ENCODE measurements at places on chromosomes 5 and 9. TPM values are rescaled to one million over a fixed set of nuclear protein-coding genes. Genes with fewer than 3 reads are reported as not detected.
A peak's percentile ranks its signal among the peaks of the same experiment; 100 is the strongest.

The LCN9 gene
- not detected for polyA plus RNA-seq

The GHR gene
- 4.3 TPM for polyA plus RNA-seq

The CTSV gene
- 0.20 TPM for polyA plus RNA-seq

The SPINK13 gene
- polyA plus RNA-seq = 6.1 TPM

The GCNT4 gene
- 0.32 TPM for polyA plus RNA-seq

The PCDHGB1 gene
- polyA plus RNA-seq = 2.2 TPM

The CEP72 gene
- polyA plus RNA-seq = 5.9 TPM

The KLF9 gene
- 16.8 TPM for polyA plus RNA-seq

The ODF2 gene
- 21.6 TPM for polyA plus RNA-seq

The CEP120 gene
- 4.2 TPM for polyA plus RNA-seq

GRCh38 chr9:14790628-14791027 lies 68.1 kb upstream of the CER1 start:
- H3K27me3 ChIP-seq = no peaks in the 10 kb centered on the region
- H3K36me3 ChIP-seq = no peaks in the 10 kb centered on the region

DNA sequence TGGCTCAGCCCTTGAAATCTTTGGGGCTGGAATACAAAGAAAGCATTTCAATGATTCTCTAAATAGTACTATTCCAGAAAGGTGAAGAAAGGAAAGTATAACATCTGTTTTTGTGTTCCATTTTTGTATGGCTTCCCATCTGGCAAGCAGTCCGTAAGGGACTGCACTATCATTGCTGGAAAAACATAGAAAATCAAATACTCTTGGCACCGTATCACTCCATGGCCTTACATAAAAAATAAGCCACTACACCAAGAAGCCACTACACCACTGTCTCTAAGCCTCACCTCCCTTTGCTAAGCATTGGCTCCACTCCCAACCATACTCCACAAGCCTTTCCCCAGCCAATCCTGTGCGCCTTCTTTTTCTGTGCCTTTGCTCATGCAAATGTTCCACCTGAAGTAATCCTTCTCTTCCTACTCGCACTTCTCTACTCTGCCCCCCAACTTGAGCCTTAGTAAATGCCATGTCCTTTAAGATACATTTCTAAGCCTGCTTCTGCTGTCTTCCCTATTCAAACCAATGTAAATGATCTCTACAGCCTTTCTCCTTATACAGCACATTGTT lies 454.6 kb upstream of the TUSC1 start:
- H3K4me1 ChIP-seq = no peaks in the 10 kb centered on the region
- H3K4me3 ChIP-seq = no peak overlapping the region
- DNase-seq = no peak
- no peaks in the 10 kb centered on the region for H3K36me3 ChIP-seq
- H3K27ac ChIP-seq = no peak overlapping the region
- no peaks in the 10 kb centered on the region for H3K27me3 ChIP-seq

DNA sequence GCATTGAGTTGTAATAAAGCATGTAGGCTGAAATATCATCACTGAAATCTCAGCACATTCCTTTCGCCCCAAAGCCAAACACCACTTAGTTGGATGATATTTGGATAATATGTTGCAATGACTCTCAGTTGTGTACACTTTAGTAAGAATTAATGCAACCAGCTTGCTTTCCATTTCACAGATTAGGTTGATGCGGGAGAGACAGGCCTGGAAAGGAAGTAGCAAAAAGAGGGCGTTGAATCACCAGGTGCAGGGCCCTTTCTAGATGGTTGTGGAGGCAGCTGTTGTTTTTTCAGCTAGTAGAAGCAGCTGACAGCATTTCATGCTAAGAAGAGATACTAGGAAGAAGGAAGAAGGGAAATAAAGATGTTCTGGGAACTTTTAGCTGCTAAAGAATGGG lies 30.9 kb downstream of the DMRT3 start:
- H3K4me1 ChIP-seq = no peaks in the 10 kb centered on the region
- H3K4me3 ChIP-seq = no peak overlapping the region
- H3K36me3 ChIP-seq = no peaks in the 10 kb centered on the region
- H3K27ac ChIP-seq = no peak overlapping the region
- no peak for DNase-seq
- peaks cover 22% of the 10 kb centered on the region for H3K27me3 ChIP-seq

GRCh38 chr5:129653057-129653375 lies 94.9 kb upstream of the MINAR2 start:
- no peaks in the 10 kb centered on the region for H3K27me3 ChIP-seq
- no peak overlapping the region for H3K27ac ChIP-seq
- H3K36me3 ChIP-seq = no peaks in the 10 kb centered on the region
- no peak overlapping the region for H3K4me3 ChIP-seq

- no peak overlapping the region for H3K4me3 ChIP-seq
- DNase-seq = no peak
- H3K27me3 ChIP-seq = no peaks in the 10 kb centered on the region
- H3K36me3 ChIP-seq = no peaks in the 10 kb centered on the region
These were observed 22.8 kb upstream of the ERBIN start for GRCh38 chr5:65903581-65903980.

- H3K27me3 ChIP-seq = no peaks in the 10 kb centered on the region
- peaks cover 18% of the 10 kb centered on the region for H3K4me1 ChIP-seq
- DNase-seq = no peak
- peak overlapping the region; percentile 68 for H3K27ac ChIP-seq
- H3K36me3 ChIP-seq = no peaks in the 10 kb centered on the region
These were observed 40.0 kb downstream of the LARP1 start for GRCh38 chr5:154795235-154795596.

DNA sequence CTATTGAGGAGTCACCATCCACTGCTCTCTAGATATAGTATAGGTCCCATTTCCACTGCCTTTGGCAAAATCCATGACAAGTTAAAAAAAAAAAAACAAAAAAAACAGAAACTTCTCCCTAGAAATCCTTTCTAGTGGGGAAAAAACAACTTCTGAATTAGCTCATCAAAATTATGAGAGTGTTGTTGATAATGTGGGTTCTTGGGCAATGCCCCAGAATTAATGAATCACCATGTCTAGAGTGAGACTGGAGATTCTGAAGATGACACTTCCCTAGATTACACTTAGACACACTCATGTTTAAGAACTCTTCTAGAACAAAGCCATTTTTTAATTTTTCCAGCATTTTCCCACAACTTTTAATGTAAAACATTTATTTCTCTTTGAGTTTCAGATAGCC lies 728.0 kb upstream of the C9orf72 start:
- H3K27me3 ChIP-seq = no peaks in the 10 kb centered on the region
- H3K27ac ChIP-seq = no peak overlapping the region
- no peaks in the 10 kb centered on the region for H3K36me3 ChIP-seq
- no peak for DNase-seq
- H3K4me3 ChIP-seq = no peak overlapping the region

- H3K4me3 ChIP-seq = no peak overlapping the region
- DNase-seq = no peak
- H3K27me3 ChIP-seq = no peaks in the 10 kb centered on the region
- no peaks in the 10 kb centered on the region for H3K36me3 ChIP-seq
- H3K4me1 ChIP-seq = no peaks in the 10 kb centered on the region
- no peak overlapping the region for H3K27ac ChIP-seq
These were observed 20.6 kb upstream of the IL7R start for GRCh38 chr5:35835796-35836742.

- H3K27me3 ChIP-seq = no peaks in the 10 kb centered on the region
- H3K27ac ChIP-seq = no peak overlapping the region
- H3K4me3 ChIP-seq = no peak overlapping the region
- H3K36me3 ChIP-seq = no peaks in the 10 kb centered on the region
- no peak for DNase-seq
These were observed 252.4 kb upstream of the DAPK1 start for GRCh38 chr9:87245271-87245670.

- no peak for DNase-seq
- H3K27ac ChIP-seq = peak overlapping the region; percentile 33
- peaks cover 45% of the 10 kb centered on the region for H3K4me1 ChIP-seq
- H3K27me3 ChIP-seq = no peaks in the 10 kb centered on the region
These were observed 616 bp downstream of the IL11RA start for GRCh38 chr9:34652602-34653000.

DNA sequence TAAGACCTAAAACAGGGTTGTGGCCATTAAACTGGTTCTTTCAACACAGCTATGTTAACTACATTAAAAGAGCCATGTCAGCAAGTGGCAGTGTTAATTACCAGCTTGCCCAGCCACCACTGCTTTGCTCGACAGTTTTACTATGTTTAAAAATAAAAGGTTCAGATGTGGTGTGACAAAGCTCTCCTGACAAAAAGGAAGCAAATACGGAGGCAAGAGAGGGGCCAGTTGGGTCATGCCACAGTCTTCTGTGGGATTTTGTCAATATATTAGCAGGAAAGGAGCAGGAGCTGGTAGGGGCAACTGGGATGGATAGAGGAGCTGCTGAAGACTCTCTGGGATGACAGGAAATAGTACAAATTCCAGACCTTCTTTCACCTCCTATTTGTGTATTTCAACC lies 113.5 kb upstream of the PCA3 start:
- H3K36me3 ChIP-seq = no peaks in the 10 kb centered on the region
- no peak overlapping the region for H3K4me3 ChIP-seq

- no peak for DNase-seq
- H3K27me3 ChIP-seq = no peaks in the 10 kb centered on the region
- peak overlapping the region; percentile 28 for H3K27ac ChIP-seq
- H3K4me3 ChIP-seq = no peak overlapping the region
- H3K36me3 ChIP-seq = no peaks in the 10 kb centered on the region
These were observed 36.4 kb downstream of the PIK3R1 start for GRCh38 chr5:68251804-68252522.

- no peaks in the 10 kb centered on the region for H3K27me3 ChIP-seq
- DNase-seq = no peak
These were observed 51.3 kb downstream of the SLC46A2 start for GRCh38 chr9:112839331-112839730.

DNA sequence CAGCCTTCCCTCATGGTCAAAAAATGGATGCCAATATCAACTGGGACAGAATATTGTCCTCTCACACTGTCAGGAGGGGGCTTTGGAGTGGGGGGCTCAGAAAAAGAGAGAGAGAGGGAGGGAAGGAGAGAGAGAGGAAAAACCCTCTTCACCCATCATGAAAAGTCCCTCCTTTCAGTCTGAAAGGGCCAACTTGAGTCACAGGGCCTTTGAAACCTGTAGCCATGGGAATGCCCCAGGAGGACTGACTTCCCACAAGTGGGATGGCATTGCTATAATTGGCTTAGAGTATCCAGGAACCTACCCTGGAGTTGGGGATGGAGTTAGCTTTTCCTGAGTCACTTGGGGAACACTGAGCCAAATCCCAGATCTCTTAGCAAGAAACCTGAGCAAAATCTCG lies 41.2 kb downstream of the DNAJC21 start:
- DNase-seq = no peak
- H3K27ac ChIP-seq = no peak overlapping the region
- no peaks in the 10 kb centered on the region for H3K36me3 ChIP-seq
- H3K4me1 ChIP-seq = no peaks in the 10 kb centered on the region
- no peak overlapping the region for H3K4me3 ChIP-seq
- H3K27me3 ChIP-seq = no peaks in the 10 kb centered on the region

- H3K27ac ChIP-seq = no peak overlapping the region
- no peak for DNase-seq
- no peaks in the 10 kb centered on the region for H3K27me3 ChIP-seq
- H3K4me1 ChIP-seq = no peaks in the 10 kb centered on the region
These were observed 60.2 kb upstream of the SRP19 start for GRCh38 chr5:112800891-112801290.

DNA sequence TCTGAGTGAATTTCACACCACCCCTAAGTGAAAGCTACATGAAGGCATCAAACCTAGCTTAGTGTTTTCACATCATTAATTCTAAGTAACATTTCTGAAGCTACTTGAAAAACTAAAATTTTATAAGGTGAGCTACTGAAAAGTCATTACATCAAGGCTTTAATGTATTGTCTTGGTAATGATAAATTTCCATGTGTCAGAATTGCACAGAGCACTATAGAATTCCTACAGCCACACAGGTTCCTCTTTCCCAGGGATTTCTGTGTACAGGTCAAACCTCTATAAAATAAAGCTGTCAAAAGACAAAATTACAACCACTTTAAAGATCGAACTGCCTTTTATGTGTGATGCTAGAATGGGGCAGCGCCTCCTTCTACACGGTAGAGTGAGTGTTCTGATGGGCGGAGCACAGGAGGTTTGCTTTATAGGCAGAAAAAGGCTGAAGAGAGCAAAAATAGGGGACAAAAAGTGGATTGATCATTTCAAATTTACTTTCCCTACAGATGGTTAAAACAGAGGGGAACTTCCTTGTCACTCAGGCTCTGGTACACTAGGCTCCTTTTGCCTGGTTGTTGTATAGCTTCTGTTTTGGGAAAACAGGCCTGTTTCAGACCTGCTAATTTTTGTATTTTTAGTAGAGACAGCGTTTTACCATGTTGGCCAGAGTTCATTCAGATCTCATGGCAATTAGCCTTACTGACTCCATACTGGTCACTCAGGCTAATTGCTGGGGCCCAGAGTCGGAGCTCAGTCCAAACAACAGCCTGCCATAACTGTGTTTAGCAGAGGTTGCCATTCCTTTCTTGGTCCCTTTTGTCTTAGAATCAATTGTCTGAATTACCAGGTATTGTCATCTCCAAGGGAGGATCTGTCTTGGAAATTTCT lies 102.5 kb upstream of the BASP1 start:
- DNase-seq = no peak
- no peaks in the 10 kb centered on the region for H3K4me1 ChIP-seq
- no peaks in the 10 kb centered on the region for H3K27me3 ChIP-seq
- H3K27ac ChIP-seq = no peak overlapping the region
- H3K36me3 ChIP-seq = no peaks in the 10 kb centered on the region
- H3K4me3 ChIP-seq = no peak overlapping the region

- DNase-seq = no peak
- H3K4me3 ChIP-seq = no peak overlapping the region
- no peaks in the 10 kb centered on the region for H3K4me1 ChIP-seq
- no peak overlapping the region for H3K27ac ChIP-seq
- no peaks in the 10 kb centered on the region for H3K36me3 ChIP-seq
These were observed 52.7 kb downstream of the WNK2 start for GRCh38 chr9:93236541-93237206.

DNA sequence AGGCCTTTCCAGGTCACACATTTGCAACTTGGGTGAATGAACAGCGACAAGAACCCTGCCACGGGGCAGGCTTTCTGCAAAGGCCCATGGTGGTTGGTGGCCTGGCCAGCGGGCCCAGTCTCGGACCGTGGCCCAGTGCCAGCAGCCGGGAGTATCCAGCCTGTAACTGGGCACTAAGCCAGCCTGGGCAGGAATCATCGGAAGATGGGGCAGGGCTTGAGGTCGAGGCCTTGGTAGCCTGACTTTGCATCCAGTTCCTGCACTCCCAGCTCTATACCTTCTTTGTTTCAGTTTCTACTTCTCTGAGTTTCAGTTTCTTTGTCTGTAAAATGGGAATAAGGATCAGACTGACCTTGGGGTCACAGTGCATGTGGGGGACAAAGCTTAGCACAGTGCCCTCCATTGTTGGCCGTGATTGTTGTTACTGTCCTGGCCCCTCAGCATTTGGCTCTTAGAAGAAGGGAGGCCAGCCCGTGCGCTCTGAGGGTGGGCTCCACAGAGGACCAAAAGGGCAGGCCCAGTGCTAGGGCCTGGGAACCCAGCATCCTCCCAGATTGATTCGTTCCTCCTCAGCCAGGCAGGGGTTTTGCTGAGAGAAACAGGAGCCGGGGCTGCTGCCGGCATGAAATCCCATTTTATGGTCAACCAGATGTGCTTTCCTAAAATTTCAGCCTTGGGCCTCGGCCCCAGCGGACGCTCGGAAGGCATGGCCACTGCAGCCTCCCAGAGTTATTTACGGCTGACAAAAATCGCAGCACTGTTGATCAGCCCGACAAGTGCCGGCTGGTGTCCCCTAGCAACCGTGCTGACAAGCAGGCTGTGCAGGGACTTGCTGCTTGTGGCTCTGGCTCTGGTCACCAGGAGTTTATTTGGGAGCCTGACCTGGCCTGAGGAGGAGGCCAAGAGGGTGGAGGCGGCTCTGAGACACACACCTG lies 43.6 kb downstream of the JADE2 start:
- peak overlapping the region; percentile 82 for H3K27ac ChIP-seq
- peak; percentile 98 for DNase-seq
- peaks cover 35% of the 10 kb centered on the region for H3K4me1 ChIP-seq

All from adrenal gland (tissue), 19 donors.